ENCODE measurements at places on chromosomes 2 and 18. TPM values are rescaled to one million over a fixed set of nuclear protein-coding genes. Genes with fewer than 3 reads are reported as not detected.

- peak overlapping the region; percentile 28 for H3K27ac ChIP-seq
- peaks cover 27% of the 10 kb centered on the region for H3K4me1 ChIP-seq
- H3K27me3 ChIP-seq: no peaks in the 10 kb centered on the region
- DNase-seq: no peak
Measured at GRCh38 chr2:54052825-54053718, 62.3 kb upstream of the ACYP2 start.

DNA sequence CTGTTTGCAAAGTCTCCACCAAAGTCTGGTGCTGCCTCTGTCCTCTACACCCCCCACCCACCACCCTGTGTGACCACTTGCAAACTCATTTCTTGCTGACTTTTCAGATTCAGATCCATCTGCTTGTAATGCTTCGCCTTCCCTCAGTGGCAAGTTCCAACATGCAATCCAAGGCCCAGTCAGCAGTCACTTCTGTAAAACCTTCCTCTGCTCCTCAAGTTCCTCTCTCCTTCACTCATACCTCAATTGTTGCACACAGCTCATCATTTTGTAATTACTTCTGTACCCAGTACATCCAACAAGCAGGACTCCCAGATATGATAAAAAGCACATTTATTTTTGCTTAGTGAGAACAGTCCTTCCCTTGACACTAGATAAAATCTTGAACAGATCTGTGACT lies 6.5 kb upstream of the LOXHD1 start:
- no peaks in the 10 kb centered on the region for H3K36me3 ChIP-seq
- no peak overlapping the region for H3K4me3 ChIP-seq
- no peaks in the 10 kb centered on the region for H3K4me1 ChIP-seq
- H3K27me3 ChIP-seq: no peaks in the 10 kb centered on the region
- H3K27ac ChIP-seq: no peak overlapping the region

GRCh38 chr2:97998431-97999005 lies 2.8 kb upstream of the TMEM131 start:
- no peak overlapping the region for H3K27ac ChIP-seq
- H3K4me3 ChIP-seq: no peak overlapping the region
- peaks cover 11% of the 10 kb centered on the region for H3K4me1 ChIP-seq
- peaks cover 1% of the 10 kb centered on the region for H3K36me3 ChIP-seq
- DNase-seq: no peak
- H3K27me3 ChIP-seq: no peaks in the 10 kb centered on the region

- H3K4me1 ChIP-seq: no peaks in the 10 kb centered on the region
- no peak overlapping the region for H3K4me3 ChIP-seq
- peaks cover 4% of the 10 kb centered on the region for H3K36me3 ChIP-seq
- DNase-seq: no peak
Measured at GRCh38 chr2:238403632-238404405, 22.9 kb upstream of the ASB1 start.

DNA sequence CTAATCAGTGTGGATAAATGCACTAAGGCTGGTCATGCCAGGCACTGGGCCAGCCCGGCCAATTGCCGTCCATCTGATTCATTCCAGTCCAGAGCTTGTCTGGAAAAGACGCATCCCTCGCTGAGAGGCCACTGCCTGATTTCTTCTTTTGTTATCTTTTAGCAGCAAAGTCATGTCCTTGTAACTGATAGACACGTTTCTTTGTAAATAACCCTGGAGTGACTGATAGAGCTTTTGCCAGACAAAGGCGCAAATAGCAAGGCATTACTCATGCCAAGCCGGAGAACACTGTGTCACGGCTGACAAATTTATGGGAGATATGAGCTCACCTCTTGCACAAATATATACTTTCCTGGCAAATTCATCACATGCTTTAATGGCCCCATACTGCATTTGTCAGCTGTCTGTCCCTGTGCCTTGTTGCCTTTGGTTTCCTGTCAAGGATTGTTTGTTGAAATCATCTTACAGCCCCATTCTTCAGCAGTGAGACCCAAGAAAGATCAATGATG lies 164.4 kb downstream of the ETAA1 start:
- H3K4me1 ChIP-seq: no peaks in the 10 kb centered on the region
- no peaks in the 10 kb centered on the region for H3K36me3 ChIP-seq
- no peak for DNase-seq
- no peak overlapping the region for H3K4me3 ChIP-seq
- no peak overlapping the region for H3K27ac ChIP-seq

DNA sequence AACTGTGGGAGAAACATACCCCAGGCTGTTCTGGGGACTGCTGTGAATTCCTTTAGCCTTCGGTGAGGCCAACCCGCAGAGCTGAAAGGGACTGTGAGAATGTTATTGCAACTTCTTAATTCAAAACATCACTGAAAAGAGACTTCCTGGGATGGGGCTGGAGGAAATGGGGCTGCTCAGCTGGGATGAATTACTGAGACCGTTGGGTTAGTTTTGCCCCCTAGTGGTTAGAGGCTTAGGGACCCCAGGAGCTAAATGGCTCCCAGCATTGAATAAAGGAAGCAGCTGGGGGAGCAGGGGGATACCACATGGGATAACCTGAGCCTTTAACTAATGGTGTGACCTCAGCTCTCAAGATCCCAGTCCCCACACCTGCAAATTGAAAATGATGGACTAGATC lies 941.1 kb upstream of the FANCL start:
- no peak overlapping the region for H3K27ac ChIP-seq
- no peak overlapping the region for H3K4me3 ChIP-seq
- peaks cover 6% of the 10 kb centered on the region for H3K27me3 ChIP-seq
- no peaks in the 10 kb centered on the region for H3K4me1 ChIP-seq
- H3K36me3 ChIP-seq: no peaks in the 10 kb centered on the region

RUFY4 gene
- total RNA-seq: 1.8 TPM

Data from activated naive CD4-positive, alpha-beta T cell treated with anti-CD3 and anti-CD28 coated beads for 36 hours (primary cell).